ENCODE measurements at places on chromosomes 2 and 18. TPM values are rescaled to one million over a fixed set of nuclear protein-coding genes. Genes with fewer than 3 reads are reported as not detected.

AQP4 gene
- polyA plus RNA-seq, result 0.33 TPM

DNA sequence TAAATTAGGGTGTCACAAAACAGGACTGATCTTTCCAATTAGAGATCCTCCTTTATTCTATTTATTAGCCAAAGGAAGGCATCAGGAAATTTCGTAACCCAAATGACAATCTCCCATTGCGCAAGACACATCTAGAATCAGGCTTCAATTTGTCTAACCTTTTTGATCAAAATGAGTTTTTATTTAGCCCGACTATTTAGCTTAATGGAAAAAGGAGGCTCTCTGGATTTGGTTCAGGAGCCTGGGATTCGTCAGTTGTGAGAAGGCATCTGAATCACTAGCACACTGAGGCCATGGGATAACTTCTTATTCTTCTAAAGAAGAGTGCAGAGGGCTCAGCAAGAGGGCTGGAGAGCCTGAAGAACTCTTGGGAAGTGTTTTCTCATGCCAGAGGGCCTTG, 332.1 kb upstream of the ETAA1 start:
- no peak for DNase-seq

GRCh38 chr2:200850512-200851256, 13.8 kb downstream of the CLK1 start:
- no peak for DNase-seq

GRCh38 chr2:129296806-129297205, 682.7 kb upstream of the RAB6C start:
- no peak for DNase-seq

PDE11A gene
- polyA plus RNA-seq, result 1.00 TPM

DNA sequence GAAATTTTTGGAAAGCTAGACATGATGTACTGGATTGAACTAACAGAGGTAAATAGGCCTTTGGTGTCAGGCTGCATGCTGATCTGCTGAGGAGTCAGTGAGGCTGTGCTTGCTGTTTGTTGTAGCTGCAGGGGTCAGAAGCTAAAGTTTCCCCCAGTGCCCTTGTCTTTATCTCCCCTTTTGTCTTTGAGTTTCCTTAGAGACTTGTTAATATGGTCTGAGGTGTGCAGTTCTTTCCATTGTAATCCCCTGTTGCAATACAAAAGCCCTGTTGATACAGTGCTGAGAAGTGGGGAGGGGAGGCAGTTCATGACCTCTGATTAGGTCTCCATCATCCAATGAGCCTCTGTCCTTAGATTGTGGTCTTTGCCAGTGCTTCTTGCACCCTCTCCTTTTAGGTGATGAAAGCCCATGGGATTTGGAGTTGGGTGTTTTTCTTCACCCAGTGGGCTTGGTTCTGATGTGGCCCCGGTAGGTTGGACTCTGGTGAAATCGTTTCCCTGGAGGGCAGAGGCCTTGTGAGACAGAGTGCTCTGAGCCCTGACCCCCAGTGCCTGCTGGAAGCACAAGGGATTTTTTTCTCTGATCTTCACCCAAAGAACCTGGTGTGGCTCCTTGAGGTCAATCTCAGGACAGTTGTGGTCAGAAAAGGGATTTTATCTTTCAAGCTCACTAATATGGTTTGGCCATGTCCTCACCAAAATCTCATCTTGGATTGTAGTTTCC, 163.1 kb downstream of the TMEM18 start:
- DNase-seq, result no peak

LYG1 gene
- 2.8 TPM for polyA plus RNA-seq

DNA sequence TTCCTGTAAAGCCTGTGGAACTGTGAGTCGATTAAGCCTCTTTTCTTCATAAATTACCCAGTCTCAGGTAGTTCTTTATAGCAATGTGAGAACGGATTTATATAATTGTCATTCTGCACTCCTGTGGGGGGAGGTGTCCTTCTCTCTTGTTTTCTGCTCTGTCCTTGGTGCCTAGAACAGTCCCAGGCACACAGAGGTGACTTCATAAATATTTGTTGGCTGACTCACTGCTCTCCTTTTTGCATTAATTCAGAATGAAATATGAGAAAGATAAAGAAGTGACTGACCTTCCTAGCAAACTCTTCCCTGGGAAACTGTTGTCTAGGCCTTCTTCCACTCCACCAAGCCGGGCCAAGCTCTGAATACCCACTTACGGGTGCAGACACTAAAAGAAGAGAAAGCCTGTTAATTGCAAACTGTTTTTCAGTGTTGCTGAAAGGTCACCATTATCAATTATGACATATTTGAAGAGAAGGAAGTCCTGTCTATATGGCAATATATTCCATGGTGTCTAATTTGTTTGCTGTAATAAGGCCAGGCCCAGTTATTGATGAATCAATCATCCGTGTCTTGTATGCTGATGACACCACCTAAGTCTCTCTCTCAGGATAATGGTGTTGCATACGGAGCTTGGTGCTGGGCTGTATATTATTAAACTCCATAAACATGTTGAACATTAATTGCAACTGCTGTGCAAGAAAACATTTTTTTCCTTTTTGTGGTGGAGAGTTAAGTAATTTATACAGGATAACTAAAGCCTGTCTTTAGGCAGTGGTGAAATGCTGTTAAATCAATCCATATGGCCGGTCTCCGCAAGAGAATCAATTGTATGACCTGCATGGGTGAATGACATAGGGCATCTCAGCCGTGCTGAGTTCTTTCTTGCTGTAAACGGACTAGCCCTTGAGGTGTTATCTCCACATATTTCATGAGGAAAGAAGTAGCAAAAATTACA, 567.5 kb downstream of the SLC4A3 start:
- no peak for DNase-seq

Measured in forelimb muscle (tissue), 1 donor.